ENCODE measurements at places on chromosomes 6 and 20.

DNA sequence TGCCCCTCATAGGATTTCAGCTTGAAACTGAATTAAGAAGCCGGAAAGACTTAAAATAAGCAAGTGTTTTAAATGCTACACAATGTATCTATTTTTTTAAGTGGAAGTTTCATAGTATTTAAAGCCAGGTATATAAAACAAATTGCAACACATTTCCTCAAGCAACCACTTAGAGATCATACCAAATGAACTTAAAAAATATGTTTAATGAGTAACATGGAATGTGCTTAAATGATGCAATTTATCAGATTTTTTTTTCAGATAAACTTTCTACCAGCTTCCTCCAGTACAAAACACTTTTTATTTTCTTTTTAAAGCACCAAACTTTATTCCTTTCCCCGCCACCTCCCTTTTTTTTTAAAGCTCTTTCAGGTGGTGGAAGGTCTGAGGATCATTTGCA lies 534.3 kb downstream of the BMP2 start:
- DNase-seq: no peak

DNA sequence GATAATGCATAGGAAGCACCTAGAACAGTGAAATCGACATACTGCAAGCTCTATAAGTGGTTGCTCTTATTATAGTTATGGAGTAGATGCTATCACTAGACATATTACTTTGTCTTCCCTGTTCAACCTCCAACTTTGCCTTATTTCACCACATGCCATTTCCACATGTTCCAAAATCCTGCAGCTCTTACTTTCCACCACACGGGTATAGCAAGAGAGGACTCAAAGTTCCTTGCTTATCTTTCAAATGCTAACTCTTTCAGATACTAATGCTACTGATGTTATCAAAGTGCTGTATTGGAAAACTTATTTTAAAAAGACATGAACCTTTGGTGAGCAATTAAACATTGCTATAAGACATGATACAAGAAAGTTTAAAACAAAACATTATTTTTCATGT lies 1130.1 kb downstream of the HACE1 start:
- DNase-seq: no peak

GRCh38 chr20:59439243-59439642 lies 138.8 kb downstream of the EDN3 start:
- no peak for DNase-seq

GRCh38 chr6:27795697-27796494 lies 116.3 kb downstream of the OR2B2 start:
- no peak for DNase-seq

DNA sequence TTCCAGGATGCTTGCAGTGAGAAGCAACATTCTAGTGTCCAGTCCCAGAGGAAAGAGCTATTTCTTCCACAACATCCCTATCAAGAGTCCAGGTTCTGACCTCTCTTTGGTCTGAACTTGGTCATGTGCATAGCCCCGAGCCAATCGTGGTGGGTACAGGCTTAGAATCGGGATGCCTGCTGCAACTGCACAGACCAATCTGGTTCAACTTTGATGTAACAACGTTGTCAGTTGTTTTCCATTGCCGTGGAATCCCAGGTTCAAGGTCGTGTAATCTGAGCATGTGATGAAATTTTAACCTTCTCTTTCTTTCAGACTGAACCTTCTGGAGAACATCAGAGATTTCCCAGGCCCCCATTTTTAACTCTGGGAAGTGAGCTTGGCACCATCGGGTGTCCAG lies 130.5 kb downstream of the ANKRD60 start:
- DNase-seq: no peak

DNA sequence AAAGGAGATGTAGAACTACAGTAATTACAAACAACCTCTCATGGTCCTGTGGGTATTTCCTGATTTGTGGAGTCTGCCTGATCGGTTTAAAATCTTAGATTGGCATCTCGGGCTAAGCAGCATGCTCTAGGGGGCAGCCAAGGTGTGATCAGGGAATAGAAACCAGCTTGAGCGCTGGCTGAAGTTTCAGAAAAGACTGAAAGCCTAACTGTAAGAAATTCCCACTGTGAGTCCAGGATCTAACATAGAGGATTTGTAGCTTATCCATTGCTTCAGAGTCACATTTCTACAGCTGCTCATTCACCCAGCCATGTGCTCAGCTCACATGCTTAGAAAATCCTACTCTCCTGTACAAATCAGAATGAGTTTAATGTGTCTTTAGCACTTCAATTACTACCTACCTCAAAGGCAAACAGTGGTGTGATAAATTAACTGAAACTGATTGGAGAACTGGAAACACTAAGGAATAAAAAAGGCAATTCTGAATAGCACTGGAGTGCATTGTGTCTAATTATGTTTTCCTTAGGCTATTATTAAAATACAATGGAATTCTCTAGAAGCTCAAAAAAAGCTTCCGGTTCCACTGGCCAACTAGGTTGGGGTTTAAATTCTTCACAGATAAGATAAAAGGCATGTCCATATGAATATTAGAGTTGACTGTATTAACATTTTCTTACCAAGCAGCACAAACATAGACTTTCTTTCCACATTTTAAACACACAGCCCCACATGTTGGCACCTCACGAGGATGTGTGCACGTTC lies 73.8 kb upstream of the MPC1 start:
- DNase-seq: no peak

GRCh38 chr6:84910906-84911607 lies 146.7 kb upstream of the TBX18 start:
- no peak for DNase-seq

DNA sequence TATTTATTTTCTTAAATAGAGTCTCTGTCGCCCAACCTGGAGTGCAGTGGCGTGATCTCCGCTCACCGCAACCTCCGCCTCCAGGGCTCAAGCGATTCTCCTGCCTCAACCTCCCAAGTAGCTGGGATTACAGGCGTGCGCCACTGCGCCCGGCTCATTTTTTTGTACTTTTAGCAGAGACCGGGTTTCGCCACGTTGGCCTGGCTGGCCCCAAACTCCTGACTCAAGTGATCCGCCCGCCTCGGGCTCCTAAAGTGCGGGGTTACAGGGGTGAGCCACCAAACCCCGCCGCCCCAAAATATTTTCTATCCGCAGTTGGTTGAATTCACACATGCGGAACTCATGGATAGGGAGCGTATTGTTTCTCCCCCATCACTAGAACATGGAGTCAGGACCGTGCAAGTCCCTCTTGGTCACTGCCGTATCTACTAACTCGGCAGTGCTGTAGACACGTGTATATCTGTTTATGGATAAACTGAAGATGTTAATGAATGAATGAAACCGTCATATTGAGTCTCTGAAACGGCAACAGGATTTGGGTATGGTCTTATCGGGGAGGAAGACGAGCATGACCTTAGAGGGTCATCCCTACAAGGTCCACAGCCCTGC lies 904 bp downstream of the MKKS start:
- DNase-seq: no peak

- DNase-seq: no peak
Measured at GRCh38 chr6:130585587-130585986, 219.8 kb downstream of the TMEM200A start.

DNA sequence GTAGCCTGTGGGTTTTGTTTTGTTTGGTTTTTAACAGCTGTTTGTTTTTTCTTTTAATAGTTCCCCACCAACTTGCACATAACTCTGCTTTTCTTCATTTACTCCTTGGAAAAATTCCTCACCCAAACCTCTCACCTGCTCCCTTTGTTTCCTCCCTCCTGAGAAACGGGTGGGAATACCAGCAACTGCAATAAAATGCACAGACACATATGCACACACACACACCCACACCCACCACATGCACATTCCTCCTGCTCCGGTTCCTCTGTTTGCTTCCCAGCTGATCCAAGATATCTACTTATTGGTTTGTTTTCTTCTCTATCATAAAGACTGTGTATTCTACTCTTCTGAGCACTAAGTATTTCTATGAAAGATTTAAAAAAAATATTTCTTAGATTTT lies 161.1 kb upstream of the EPHA7 start:
- DNase-seq: no peak

DNA sequence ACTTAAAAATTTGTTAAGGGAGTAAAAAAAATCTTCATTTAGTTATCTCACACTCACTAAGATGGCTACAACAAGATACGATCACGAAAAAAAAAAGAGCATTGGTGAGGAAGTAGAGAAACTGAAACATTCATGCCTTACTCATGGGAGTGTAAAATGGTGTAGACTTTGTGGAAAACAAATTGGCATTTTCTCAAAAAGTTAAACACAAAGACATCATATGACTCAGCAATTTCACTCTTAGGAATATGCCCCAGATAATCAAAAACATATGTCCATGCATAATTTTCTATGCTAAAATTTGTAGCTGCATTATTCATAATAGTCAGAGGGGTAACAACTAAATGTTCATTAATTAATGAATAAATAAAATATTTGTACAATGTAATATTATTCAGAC lies 120.9 kb upstream of the IRAK1BP1 start:
- DNase-seq: no peak

DNA sequence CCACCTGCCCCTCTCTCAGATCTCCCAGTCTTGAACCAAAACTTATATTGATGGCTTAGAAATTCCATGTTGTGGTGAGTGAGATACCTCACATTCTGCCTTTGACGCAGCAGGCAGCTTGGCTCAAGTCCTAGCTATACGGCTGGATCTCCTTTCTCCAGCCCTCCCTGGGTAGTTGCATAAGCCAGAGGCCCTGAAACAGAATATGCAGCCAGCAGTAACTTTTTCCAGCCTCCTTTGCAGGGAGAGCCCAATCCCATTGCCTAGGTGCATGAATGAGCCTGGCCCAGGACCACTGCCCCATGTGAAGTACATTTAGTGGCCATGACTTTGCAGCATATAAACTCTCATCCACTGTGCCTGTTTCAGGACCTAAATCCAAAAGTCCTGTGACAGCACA lies 202.2 kb upstream of the CDYL start:
- no peak for DNase-seq

DNA sequence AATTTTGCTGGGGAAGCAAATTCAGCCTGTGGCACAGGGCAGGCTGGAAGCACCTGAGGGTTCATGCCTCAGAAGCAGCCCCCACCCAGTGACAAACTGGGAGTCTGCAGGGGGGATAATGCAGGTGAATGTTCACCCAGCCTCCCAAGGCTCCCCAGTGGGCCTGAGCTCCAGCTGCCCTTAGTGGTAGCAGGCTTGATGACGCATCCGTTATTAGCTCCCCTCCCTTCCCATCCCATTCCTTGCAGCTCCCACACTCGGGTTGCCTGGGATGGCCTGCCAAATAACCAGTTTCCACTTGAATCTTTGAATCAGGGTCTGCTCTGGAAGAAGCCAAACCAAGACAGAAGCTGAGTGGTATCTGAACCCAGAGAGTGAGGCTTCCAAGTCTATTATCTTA lies 15.8 kb downstream of the KCNK15 start:
- DNase-seq: no peak

- DNase-seq: no peak
Measured at GRCh38 chr20:24990810-24991252, 1.7 kb downstream of the APMAP start.

All from stimulated activated CD4-positive, alpha-beta T cell treated with anti-CD3 and anti-CD28 coated beads, Interleukin-15, amount 100 ng/mL, for 1 hour (primary cell).